ENCODE measurements at places on chromosomes 16 and 17. TPM values are rescaled to one million over a fixed set of nuclear protein-coding genes. Genes with fewer than 3 reads are reported as not detected.

CD300C gene
- 2.9 TPM for total RNA-seq

PMP22 gene
- 113 TPM for total RNA-seq

DNAI2 gene
- not detected for total RNA-seq

HSF5 gene
- total RNA-seq = not detected

ST6GALNAC1 gene
- total RNA-seq = 1.1 TPM

CCL16 gene
- 1.1 TPM for total RNA-seq

BICDL2 gene
- 0.18 TPM for total RNA-seq

PMFBP1 gene
- 1.0 TPM for total RNA-seq

GFOD2 gene
- total RNA-seq = 27.3 TPM

TSPAN10 gene
- 0.29 TPM for total RNA-seq

AANAT gene
- not detected for total RNA-seq

MT1E gene
- 47.8 TPM for total RNA-seq

SLC5A2 gene
- 0.65 TPM for total RNA-seq

WWP2 gene
- 144 TPM for total RNA-seq

CDR2L gene
- total RNA-seq = 20.2 TPM

ZNF598 gene
- 34.4 TPM for total RNA-seq

TBC1D3B gene
- 5.0 TPM for total RNA-seq

TMEM204 gene
- 38.1 TPM for total RNA-seq

SCNN1B gene
- total RNA-seq = 1.6 TPM

HAGHL gene
- 3.8 TPM for total RNA-seq

TNK1 gene
- 2.4 TPM for total RNA-seq

SGF29 gene
- 19.7 TPM for total RNA-seq

RNF135 gene
- total RNA-seq = 32.4 TPM

ATP2A1 gene
- total RNA-seq = 0.36 TPM

USP43 gene
- total RNA-seq = 0.33 TPM

TNFRSF13B gene
- not detected for total RNA-seq

FBXW10B gene
- 1.7 TPM for total RNA-seq

ZKSCAN2 gene
- 4.9 TPM for total RNA-seq

SNAI3 gene
- 0.27 TPM for total RNA-seq

TNRC6C gene
- 45.7 TPM for total RNA-seq

HS3ST6 gene
- not detected for total RNA-seq

HOXB9 gene
- 0.39 TPM for total RNA-seq

IRX3 gene
- total RNA-seq = 6.7 TPM

PRR14 gene
- total RNA-seq = 50.5 TPM

CNTROB gene
- 18.3 TPM for total RNA-seq

NPIPB9 gene
- total RNA-seq = 2.8 TPM

NAGS gene
- total RNA-seq = 1.3 TPM

TVP23B gene
- 42.4 TPM for total RNA-seq

OSBPL7 gene
- 21.1 TPM for total RNA-seq

TNFRSF17 gene
- total RNA-seq = not detected

TNS4 gene
- total RNA-seq = 0.39 TPM

ACE gene
- total RNA-seq = 6.6 TPM

EFCAB5 gene
- 0.42 TPM for total RNA-seq

CTRL gene
- 0.90 TPM for total RNA-seq
